ENCODE measurements at places on chromosomes 1 and 21. TPM values are rescaled to one million over a fixed set of nuclear protein-coding genes. Genes with fewer than 3 reads are reported as not detected.

Gene HCRTR1
- not detected for total RNA-seq

GRCh38 chr1:204224655-204225054 is 10.9 kb upstream of the GOLT1A start:
- no peak for DNase-seq
- H3K36me3 ChIP-seq, result peaks cover 12% of the 10 kb centered on the region
- H3K27ac ChIP-seq, result no peak overlapping the region
- no peaks in the 10 kb centered on the region for H3K27me3 ChIP-seq
- no peak overlapping the region for H3K4me3 ChIP-seq

DNA sequence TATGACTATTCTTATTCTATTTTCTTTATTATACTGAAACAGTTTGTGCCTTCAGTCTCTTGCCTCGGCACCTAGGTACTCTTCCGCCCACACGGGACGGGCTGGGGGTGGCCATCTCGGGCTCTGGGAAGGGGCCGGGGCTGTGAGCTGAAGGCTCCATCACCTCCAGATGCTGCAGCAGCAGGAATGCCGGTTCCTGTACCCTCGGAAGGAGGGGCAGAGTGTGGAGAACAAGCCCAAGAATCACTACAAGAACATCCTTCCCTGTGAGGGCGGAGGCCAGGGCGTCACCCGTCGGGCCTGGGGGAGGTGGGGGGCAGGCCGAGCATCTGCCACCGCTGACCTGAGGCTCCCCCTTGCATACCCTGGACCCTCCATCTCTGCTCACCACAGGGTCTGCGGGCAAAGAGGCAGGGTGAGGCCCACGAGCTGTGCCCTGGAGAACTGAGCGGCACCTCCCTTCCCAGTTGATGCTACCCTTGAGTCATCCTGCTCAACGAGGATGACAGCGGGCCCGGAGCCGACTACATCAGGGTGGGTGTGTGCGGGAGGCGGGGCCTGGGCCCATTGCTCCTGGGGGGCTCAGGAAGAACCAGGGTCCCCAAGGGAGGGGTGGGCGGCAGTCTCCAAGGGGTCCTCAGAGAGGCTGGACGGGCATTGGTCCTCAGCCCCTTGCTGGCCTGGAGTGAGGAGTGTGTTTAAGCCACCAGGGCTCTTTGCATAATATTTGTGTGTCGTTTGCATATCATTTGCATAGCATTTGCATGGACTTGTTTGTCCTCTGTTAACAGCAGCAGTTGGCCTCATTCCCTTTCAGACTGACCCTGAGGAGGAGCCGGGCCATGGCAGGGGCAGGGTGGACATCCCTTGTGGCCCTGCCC is 7.5 kb downstream of the RNF223 start:
- no peak overlapping the region for H3K27ac ChIP-seq
- peaks cover 21% of the 10 kb centered on the region for H3K4me1 ChIP-seq
- H3K27me3 ChIP-seq, result peaks cover 57% of the 10 kb centered on the region
- DNase-seq, result no peak
- no peak overlapping the region for H3K4me3 ChIP-seq

DNA sequence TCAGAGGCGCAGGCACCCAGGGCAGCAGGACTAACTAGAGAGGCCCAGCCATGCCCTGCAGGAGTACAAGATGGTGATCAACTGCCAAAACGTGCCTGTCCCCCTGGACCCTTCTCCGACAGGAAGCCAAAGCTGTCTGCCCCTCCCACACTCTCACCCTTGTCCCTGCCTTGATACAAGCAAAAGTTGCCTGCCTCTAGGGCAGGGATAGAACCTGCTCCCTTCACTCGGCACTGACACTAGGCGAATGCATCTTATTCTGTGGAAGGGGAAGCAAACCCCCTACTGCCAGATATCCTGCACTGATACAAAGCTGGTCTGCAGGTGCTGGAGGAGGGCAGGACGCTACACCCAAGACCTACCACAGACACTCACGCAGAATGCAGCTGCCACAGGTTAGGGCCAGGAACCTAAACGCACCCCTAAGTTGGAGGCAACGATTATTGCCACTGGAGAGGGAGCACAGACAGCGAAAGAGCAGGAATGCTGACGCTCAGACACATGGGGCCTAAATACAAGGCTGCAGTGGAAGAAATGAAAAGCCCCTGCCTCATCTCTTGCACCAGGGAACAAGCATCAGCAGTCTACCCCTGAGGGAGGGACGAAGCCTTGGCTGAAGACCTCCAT is 3.7 kb downstream of the TARBP1 start:
- DNase-seq, result no peak
- H3K36me3 ChIP-seq, result peaks cover 6% of the 10 kb centered on the region
- H3K27me3 ChIP-seq, result no peaks in the 10 kb centered on the region
- peaks cover 19% of the 10 kb centered on the region for H3K4me1 ChIP-seq
- no peak overlapping the region for H3K27ac ChIP-seq

GRCh38 chr1:6971048-6971447 is 185.8 kb downstream of the CAMTA1 start:
- H3K27me3 ChIP-seq, result peaks cover 25% of the 10 kb centered on the region
- no peak overlapping the region for H3K27ac ChIP-seq
- H3K36me3 ChIP-seq, result no peaks in the 10 kb centered on the region
- DNase-seq, result no peak

- H3K36me3 ChIP-seq, result no peaks in the 10 kb centered on the region
- peaks cover 8% of the 10 kb centered on the region for H3K27me3 ChIP-seq
- H3K27ac ChIP-seq, result no peak overlapping the region
- no peak overlapping the region for H3K4me3 ChIP-seq
- DNase-seq, result no peak
Observed at GRCh38 chr1:47405697-47406096, 10.4 kb upstream of the FOXE3 start.

- peaks cover 82% of the 10 kb centered on the region for H3K36me3 ChIP-seq
- H3K27me3 ChIP-seq, result no peaks in the 10 kb centered on the region
- DNase-seq, result no peak
- peaks cover 5% of the 10 kb centered on the region for H3K4me1 ChIP-seq
Observed at GRCh38 chr1:155809088-155809487, 47.9 kb downstream of the GON4L start.

DNA sequence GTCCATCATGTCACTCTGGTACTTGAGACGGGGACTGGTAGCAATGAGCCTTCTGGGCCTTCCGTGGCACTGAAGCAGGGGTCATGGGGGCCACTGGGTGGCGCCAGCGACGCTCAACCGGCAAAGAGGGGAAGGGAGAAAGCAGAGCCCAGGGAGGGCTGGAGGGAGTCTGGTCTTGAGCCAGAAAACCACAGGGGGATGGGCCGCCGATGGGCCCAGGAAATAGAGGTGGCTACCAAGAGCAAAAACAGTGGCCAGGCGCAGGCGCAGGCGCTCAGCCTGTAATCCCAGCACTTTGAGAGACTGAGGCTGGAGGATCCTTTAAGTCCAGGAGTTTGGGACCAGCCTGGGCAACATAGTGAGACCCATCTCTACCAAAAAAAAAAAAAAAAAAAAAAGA is 21.8 kb downstream of the EXOC8 start:
- H3K27me3 ChIP-seq, result no peaks in the 10 kb centered on the region
- H3K4me1 ChIP-seq, result no peaks in the 10 kb centered on the region
- H3K27ac ChIP-seq, result no peak overlapping the region
- no peak overlapping the region for H3K4me3 ChIP-seq
